ENCODE measurements at places on chromosomes 6 and 20.

GRCh38 chr20:25177890-25178321 lies 17.6 kb upstream of the ENTPD6 start:
- no peak for DNase-seq

DNA sequence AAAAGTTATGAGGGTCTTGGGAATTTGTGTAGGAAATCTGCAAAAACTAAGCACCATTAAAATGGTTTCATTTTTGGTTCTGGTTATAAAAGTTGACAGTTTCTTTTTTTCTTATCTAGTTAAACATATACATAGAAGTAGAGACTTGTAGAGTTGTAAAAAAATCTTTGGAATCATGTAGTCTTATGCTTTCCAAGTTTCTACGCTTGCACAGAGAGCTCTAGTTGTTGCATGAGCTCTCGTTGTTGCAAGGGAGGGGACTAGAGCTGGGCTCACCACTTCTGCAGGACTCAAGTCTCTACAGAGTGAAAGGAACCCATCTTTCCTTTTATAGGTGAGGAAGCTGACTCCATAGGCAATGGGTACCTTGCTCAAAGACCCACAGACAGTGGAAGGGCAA lies 21.6 kb upstream of the CCN2 start:
- no peak for DNase-seq

GRCh38 chr6:79180052-79180451 lies 54.4 kb downstream of the HMGN3 start:
- no peak for DNase-seq

GRCh38 chr6:20936949-20937348 lies 402.7 kb downstream of the CDKAL1 start:
- no peak for DNase-seq

GRCh38 chr6:75049308-75049707 lies 156.5 kb downstream of the COL12A1 start:
- DNase-seq = no peak
